ENCODE measurements at places on chromosomes 16 and 17.

- no peak for DNase-seq
Observed at GRCh38 chr16:56388209-56388608, 37.1 kb downstream of the AMFR start.

DNA sequence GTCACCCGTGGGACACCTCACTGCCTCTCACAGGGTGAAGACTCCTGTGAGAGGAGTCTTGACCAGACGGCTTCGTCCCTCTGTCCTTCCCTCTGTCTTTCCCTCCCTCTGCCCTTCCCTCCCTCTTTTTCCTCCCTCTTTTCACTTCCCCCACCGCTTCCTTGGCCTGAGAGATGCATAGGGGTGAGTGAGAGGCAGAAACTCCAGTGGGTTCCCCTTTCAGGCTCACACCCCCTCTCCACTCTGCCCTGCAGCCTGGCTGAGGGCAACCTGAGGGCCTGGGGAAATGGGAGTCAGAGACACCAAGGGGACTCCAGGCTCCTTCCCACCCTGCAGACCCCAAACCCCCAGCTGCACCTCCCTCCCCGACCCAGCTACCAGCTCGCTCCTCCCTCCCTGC, 14.6 kb upstream of the KRT17 start:
- DNase-seq: no peak

GRCh38 chr16:9297437-9298113, 206.1 kb downstream of the HAPSTR1 start:
- DNase-seq: no peak

DNA sequence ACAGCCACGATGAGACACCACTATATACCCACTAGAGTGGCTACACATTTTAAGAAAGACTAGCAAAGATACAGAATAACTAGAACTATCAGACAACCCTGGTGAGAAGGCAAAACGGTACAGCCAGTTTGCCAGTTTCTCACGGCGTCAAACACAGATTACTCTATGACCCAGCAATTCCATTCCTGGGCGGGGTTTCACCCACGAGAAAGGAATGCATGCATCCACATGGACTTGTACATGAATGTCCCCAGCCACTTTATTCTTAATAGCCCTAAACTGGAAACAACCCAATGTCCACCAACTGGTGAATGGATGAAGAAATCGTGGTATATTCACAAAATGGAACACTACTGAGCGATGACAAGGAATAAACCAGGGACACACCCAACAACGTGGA, 74.5 kb downstream of the MYH10 start:
- no peak for DNase-seq

- DNase-seq: no peak
Observed at GRCh38 chr17:17792551-17793377, 44.0 kb downstream of the SREBF1 start.

DNA sequence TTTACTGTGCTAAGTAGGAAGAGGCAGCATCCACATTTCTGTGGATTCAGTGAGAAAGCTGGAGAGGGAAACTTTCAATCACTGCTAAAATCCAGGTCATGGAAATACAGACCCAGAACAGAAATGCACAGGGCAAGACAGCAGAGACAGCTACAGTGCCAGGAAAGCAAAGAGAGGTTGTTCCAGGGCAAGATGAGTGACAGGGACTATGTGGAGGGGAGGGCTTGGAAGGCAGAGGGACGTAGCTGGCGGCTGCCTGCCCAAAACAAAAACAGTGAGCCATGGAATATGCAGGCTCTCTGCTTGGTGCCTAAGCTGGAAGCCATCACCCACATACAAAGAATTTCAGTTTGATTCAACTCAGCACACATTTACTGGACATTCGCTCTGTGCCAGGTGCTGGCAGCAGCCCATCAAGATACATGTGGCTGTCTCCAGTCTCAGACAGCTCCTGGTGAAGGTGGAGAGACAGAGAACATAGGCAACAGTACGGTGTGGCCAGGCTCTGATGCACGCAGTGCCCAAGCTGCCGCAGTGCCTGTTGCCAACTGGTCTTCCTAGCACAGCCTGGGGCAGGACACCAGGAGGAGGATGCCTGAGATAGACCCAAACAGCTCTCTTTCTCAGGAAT, 88.7 kb downstream of the AIPL1 start:
- DNase-seq: no peak

GRCh38 chr16:47978491-47979163, 177.2 kb downstream of the ABCC12 start:
- DNase-seq: no peak

GRCh38 chr17:28900986-28901726, 1.7 kb downstream of the DHRS13 start:
- no peak for DNase-seq

GRCh38 chr16:28537076-28537475, 1.7 kb downstream of the NUPR1 start:
- no peak for DNase-seq

DNA sequence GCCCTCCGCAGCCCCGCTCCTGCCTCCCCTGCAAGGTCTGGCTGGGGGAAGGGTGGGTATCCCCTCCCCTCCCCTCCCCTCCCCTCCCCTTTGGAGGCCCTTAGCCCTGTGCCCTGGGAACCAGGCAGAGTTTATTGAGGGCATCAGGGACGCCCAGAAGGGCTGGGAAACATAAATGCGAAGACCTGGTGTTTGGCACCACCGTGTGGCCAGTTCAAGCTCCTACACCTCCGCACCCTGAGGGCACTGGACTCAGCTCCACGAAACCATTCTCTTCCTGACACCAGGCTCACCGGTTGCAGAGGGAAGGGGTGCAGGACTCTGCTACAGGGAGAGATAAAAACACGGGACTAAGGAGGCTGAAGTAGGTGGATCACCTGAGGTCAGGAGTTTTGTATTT, 1.0 kb upstream of the AIPL1 start:
- no peak for DNase-seq

- DNase-seq: no peak
Observed at GRCh38 chr16:69166221-69166833, 20.6 kb upstream of the SNTB2 start.

DNA sequence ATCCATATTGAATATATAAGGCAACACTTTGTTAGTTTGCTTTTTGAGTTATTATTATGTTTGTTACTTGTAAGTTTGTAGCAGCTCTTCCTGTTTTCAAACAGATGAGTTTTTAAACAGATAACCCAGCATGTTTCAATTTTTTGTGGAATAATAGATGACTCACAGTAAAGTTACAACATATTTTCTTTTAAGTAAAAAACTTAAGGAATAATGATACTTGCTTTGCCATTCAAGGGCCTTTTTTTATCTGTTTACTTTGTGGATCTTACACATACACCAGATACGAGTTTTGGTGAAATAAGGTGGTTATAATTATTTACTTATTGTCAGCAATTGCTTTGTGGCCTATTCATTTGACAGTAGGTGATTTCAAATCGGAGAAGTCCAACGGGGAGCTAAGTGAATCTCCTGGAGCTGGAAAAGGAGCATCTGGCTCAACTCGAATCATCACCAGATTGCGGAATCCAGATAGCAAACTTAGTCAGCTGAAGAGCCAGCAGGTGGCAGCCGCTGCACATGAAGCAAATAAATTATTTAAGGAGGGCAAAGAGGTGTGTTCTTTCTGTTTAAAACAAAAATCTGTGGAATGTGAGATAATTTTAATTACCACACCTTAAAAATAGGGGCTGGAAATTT, 66.3 kb downstream of the BPTF start:
- no peak for DNase-seq

DNA sequence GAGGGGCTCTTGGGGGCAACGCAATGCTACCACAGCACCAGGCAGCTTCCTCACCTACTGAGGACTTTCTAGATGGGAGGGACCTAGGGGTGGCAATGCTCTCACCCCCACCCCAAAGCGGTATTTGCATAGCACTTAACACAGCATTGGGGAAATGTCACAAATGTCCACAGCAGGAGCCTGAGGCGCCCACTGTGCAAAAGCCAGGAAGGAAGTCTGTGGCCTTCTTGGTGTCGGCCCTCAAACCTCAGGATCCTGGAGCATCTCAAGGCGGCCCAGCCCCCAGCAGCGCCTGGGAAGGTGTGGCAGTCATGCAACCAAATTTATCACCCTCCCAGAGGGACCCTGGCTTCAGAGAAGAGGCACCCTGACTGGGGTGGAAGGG, 45.3 kb downstream of the WNT3 start:
- DNase-seq: no peak

DNA sequence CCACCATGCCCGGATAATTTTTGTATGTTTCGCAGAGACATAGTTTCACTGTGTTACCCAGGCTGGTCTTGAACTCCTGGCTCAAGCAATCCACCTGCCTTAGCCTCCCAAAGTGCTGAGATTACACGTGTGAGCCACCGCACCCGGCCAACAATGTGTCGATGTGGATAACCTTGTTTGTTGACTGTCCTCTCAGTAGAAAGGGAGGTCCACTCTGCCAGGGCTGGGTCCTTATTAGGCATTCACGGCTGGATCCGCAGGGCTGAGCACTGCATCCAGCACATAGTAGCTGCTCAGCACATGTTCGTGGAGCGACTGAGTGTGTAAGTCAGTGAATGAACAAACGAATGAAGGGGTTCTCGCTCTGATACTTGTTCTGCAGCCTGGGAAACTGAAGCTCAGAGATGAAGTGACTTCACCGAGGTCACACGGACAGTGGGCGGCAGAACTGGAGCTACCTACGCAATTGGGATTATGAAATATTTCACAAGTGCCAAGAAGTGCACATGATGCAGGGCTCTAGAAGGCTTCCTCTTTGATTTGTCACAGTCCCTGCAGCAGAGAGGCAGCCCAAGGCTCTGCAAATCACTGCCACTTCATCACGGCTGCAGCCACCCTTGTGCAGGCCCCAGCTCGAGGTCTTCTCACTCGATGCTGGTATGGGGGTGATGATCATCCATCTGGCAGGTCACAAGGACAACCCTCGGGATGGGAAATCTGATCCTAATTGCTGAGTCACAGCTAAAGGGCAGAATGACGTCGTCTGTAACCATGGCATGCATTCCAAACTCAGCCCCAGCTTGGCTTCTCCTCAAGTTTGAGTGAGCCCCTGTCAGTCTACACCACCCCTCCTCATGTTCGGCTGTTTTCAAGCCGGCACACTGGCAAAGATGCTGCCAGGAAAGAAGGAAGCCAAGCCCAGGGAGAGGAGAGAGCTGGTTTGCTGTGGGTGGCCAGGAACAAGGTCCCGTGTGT, 28.0 kb upstream of the SNN start:
- DNase-seq: no peak

- DNase-seq: no peak
Observed at GRCh38 chr17:57861790-57862693, 12.2 kb upstream of the MRPS23 start.

DNA sequence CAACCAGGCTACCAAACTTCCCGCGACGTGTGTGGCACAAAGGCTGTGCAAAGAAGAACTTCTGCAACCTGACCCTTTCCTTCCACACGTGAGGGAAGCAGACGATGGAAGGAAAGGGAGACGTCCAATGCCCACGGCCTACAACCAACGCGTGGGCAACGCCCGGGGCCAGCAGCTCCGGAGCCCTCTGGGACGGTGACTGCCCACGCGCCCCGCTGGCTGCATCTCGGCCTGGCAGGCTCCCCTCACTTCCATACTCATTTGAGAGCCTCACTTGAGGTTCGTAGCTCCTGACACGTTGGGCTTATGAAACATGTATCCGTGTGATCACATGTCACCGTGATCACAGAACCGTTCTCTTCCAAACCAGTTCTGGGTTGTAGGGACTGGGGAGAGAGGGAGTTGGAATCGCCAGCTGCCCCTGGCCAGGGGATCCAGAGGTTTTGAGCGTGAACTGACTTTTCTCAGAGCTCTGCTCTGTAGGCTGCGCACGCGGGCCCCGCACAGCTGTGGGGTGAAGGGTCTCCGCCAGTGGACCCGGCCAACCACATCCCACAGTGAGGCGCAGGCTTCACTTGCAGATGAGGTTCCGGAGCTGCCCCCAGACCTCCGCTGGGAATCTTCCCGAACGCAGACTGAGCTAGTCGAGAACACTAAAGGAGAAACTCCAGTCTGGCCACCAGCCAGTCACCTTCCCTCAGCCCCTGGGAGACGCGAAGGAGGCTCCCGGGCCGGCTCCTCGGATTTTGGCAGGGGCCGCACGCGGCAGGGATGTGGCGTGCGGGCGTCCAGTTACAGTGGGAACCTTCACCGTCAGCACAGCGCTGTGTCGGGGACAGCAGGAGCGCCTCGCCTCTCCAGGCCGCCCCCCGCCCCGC, 1.0 kb downstream of the LMF1 start:
- no peak for DNase-seq

DNA sequence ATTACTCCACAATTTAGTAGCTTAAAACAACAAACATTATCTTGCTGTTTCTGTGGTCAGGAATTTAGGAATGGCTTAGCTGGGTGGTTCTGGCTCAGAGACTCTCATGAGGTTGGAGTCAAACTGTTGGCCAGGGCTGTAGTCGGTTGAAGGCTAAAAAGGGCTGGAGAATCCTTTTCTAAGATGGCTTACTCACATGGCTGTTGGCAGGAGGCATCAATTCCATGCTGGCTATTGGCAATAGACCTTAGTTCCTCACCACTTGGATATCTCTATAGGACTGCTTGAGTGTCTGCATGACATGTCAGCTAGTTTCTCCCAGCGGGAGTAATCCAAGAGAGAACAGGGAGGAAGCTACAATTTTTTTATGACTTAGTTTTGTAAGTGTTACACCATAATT, 6.6 kb upstream of the EFCAB13 start:
- DNase-seq: no peak

GRCh38 chr16:6265968-6266367, 1066.7 kb upstream of the RBFOX1 start:
- DNase-seq: no peak

- no peak for DNase-seq
Observed at GRCh38 chr16:2963723-2964474, at the start of gene KREMEN2. KREMEN2 (plus strand) TSS chr16:2964275; CDS start chr16:2964521, 246 bp downstream.

GRCh38 chr16:72092832-72093447, 480 bp downstream of the TXNL4B start:
- no peak for DNase-seq

- DNase-seq: no peak
Observed at GRCh38 chr16:58464047-58464915, 35.7 kb upstream of the NDRG4 start.

DNA sequence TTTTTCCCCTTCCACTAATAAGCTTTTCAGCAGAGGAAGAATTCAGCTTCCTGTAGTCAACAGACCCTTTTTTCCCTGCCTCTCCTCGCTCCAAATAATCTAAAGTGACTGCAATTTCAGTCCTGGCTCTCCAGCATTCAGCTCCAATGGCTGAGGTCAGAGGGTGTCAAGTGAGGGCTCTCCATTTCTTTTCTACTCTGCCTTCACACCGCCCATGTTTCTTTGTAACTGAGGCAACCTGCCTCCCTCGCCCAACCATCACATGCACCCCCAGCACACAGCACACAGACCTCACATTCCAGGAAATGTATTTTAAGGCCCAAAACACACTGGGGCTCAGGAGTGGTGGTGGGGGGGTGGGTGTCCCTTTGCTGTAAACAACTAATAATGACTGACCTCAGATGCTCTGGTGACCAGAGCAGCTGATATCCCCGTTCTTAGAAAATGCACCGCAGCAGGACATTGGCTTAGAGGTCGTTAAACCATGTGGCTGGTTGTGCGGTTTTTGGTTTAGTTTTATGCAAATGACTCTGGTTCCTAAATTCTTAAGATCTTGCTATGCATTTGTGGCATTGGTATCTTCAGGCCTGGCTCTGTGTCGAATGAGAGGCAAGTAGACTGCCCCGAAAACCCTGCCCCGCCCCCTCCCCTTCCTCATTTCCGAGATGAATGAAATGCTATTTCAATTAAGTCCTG, 203.6 kb downstream of the ZFHX3 start:
- no peak for DNase-seq

- no peak for DNase-seq
Observed at GRCh38 chr16:69309316-69309715, 1.8 kb upstream of the VPS4A start.

- no peak for DNase-seq
Observed at GRCh38 chr16:48041981-48042421, 113.8 kb downstream of the ABCC12 start.

- DNase-seq: no peak
Observed at GRCh38 chr17:57109393-57110151, 24.5 kb downstream of the AKAP1 start.

- no peak for DNase-seq
Observed at GRCh38 chr16:84291226-84291625, 3.5 kb upstream of the WFDC1 start.

Measured in NCI-H187 treated with DMSO at 0.1 percent for 48 hours (cell line).